Chondrocyte (in vitro differentiated cells): ENCODE measurements at places on chromosomes 5 and 9. TPM values are rescaled to one million over a fixed set of nuclear protein-coding genes. Genes with fewer than 3 reads are reported as not detected.
A peak's percentile ranks its signal among the peaks of the same experiment; 100 is the strongest.

Gene ARL14EPL
- not detected in 3 replicates for total RNA-seq

Gene MAT2B
- 27.9 to 35.9 TPM (median 28.7 TPM) in 3 replicates for total RNA-seq

Gene SHLD3
- total RNA-seq, result 2.2 to 3.2 TPM (median 2.9 TPM) in 3 replicates

Gene SPEF2
- total RNA-seq, result 3.1 to 5.1 TPM (median 3.8 TPM) in 3 replicates

Gene SH2D3C
- 2.5 to 9.9 TPM (median 9.4 TPM) in 3 replicates for total RNA-seq

Gene IGIP
- total RNA-seq, result 5.9 to 7.5 TPM (median 6.9 TPM) in 3 replicates

GRCh38 chr9:4415281-4415680 is 75.0 kb upstream of the SLC1A1 start:
- DNase-seq, result no peak

- DNase-seq, result no peak
These were observed 1.1 kb upstream of the SNCAIP start for GRCh38 chr5:122310889-122311288.

DNA sequence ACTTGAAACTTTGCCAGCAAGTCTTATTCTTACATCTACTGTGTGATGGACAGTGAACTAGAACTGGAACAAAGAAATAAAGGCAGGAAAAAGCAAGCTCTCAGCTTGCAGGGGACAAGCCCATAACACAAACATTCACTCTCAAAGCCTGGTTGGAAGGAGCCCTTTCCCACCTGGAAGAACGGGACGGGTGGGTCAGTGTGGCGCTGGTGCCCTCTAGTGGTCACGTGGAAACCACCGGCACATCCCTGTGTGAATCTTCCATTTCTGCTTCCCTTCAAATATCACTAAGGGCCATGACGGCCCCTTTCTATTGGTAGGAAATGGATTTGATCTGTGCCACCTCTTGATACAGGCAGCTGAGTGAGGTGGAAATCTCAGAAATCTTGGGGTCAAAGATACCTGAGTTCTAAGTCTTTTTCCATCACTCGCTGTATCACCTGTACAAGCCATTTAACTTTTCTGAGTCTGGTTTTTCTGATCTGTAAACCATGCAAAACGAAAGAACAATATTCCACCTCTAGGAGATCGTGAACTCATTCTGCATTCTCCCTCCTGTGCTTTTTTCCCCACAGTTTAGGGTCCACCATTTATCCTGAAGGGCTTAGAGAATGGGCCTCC is 211.6 kb downstream of the MSX2 start:
- DNase-seq, result no peak

GRCh38 chr5:8333485-8333884 is 464.5 kb downstream of the MTRR start:
- no peak for DNase-seq

- no peak for DNase-seq
These were observed 789.7 kb upstream of the ZNF608 start for GRCh38 chr5:125536095-125536494.

GRCh38 chr9:117875886-117876285 is 171.7 kb downstream of the TLR4 start:
- DNase-seq, result no peak

DNA sequence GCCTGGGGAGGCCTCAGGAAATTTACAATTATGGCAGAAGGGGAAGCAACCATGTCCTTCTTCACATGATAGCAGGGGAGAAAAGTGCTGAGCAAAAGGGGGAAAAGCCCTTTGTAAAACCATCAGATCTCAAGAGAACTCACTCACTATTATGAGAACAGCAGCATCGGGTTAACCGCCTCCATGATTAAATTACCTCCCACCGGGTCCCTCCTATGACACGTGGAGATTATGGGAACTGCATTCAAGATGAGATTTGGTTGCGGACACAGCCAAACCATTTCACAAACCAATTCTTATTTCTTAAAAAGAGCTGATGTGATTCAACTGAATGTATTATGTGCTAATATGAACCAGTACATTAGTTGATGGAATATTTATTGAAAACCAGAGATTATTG is 63.9 kb downstream of the PARP8 start:
- no peak for DNase-seq

GRCh38 chr5:176789873-176790615 is 20.3 kb upstream of the UNC5A start:
- DNase-seq, result no peak

- peak; percentile 69 for DNase-seq
These were observed 32.3 kb upstream of the ORM1 start for GRCh38 chr9:114290561-114290986.

- DNase-seq, result no peak
These were observed 246.6 kb upstream of the IRX2 start for GRCh38 chr5:2998106-2998505.

DNA sequence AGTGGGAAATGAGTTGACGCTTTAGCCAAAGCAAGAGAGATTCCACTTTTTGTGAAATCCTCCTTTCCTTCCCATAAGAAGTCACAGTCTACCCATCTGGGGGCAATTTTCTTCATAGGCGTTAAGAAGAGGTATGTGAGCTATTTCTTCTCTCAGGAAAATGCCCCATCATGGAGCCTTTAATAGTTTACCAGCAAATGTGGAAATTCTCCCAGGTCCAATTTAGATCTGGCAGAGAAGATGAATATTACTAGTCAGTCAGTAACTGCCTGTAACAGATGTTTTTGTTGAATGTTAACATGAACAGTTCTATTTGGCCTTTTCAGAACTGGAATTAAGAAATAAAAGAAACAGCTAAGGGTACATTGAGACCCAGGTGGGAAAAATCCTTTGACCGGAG is 156.4 kb upstream of the RFX3 start:
- DNase-seq, result no peak
